ENCODE measurements at places on chromosomes 5 and 9. TPM values are rescaled to one million over a fixed set of nuclear protein-coding genes. Genes with fewer than 3 reads are reported as not detected.

NIM1K gene
- 1.1 TPM for total RNA-seq

- no peak for DNase-seq
Measured at GRCh38 chr5:81020478-81021167, 60.5 kb downstream of the RASGRF2 start.

FBP2 gene
- not detected for total RNA-seq

ENTREP1 gene
- 2.6 TPM for total RNA-seq

PLPP1 gene
- 68.8 TPM for total RNA-seq

GRCh38 chr5:154722097-154722496, 33.1 kb upstream of the LARP1 start:
- no peak for DNase-seq

NSUN2 gene
- 77.8 TPM for total RNA-seq

DNA sequence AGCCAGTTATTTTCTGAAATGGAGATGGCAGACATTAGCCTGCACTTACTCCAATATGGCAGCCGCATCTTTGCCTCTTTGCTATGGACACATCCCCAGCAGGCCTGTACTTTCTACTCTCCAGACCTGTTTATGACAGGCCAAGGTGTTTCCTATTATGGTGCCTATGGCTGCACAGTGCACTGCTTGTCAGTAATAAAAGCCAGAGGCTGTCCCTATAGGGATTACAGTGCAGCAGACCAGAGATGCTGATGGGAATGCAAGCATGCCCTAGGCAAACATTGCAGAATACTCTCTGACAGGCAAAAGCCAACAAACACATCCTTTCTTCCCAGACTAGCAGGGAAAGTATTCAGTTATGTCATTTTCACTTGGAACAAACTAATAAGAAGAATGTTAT, 442.9 kb downstream of the RAB3C start:
- no peak for DNase-seq

DNA sequence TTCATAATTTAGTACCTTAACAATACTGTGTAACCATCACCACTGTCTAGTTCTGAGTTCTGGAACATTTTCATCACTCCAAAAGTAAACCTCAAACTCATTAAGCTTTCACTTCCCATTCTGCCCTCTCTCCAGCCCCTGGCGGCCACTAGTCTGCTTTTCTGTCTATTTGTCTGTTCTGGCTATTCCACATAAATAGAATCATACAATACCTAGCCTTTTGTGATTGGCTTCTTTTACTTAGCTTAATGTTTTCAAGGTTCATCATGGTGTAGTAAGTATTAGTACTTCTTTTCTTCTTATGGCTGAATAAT, 138.7 kb downstream of the RAPGEF6 start:
- no peak for DNase-seq

GRCh38 chr5:88256872-88257271, 11.8 kb downstream of the TMEM161B start:
- no peak for DNase-seq

GRCh38 chr9:97536480-97536879, 35.0 kb downstream of the TMOD1 start:
- no peak for DNase-seq

PCDHB12 gene
- 1.1 TPM for total RNA-seq

GRCh38 chr9:126690431-126691051, 76.8 kb downstream of the LMX1B start:
- peak; percentile 80 for DNase-seq

SPINK13 gene
- not detected for total RNA-seq

DNA sequence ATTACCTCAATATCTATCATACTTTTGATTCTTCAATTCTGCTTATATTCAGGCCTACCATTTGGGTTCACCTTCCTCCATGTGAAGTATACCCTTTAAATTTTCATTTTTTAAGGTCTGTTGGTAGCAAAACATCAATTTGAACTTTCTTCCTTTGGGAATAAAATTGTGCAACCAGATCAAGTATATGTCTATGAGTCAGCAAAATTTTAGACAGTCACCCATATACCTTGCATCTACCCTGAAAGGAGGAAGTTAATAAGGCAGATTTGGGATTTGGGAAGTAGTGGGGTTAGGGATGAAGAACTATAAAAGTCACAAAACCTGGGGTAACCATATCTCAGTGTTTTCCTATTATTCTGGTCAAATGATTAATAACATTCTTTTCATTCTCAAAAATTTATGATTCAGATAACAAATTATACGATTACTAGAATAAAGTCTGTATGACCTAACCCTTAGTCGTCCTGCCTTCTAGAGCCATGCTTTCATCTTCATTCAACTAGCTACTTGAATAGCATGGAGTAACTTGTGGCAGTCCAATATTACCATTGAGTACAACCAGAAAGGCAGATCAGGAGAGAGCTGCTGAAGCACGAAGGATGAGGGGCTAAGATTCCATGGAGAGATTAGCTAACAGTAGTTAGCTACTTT, 2.8 kb upstream of the IL33 start:
- no peak for DNase-seq

DNA sequence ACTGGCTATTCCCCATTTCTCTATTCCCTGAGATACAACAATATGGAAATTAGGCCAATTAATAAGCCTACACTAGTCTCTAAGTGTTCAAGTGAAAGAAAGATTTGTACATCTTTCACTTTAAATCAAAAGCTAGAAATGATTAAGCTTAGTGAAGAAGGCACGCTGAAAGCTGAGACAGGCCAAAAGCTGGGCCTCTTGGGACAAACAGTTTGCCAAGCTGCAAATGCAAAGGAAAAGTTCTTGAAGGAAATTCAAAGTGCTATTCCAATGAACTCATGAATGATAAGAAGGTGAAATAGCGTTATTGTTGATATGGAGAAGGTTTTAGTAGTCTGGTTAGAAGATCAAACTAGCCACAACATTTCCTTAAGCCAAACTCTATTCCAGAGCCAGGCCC, 256.2 kb downstream of the ZSWIM6 start:
- no peak for DNase-seq

GRCh38 chr9:136361047-136361753, 2.3 kb downstream of the DNLZ start:
- DNase-seq: no peak

GRCh38 chr9:2116073-2116472, 100.9 kb downstream of the SMARCA2 start:
- no peak for DNase-seq

TYRP1 gene
- not detected for total RNA-seq

OTP gene
- not detected for total RNA-seq

GRCh38 chr5:72846483-72846882, 30.0 kb downstream of the TNPO1 start:
- no peak for DNase-seq

PCDHB15 gene
- 1.7 TPM for total RNA-seq

GRCh38 chr5:6496207-6496584, 47.5 kb downstream of the UBE2QL1 start:
- DNase-seq: no peak

- no peak for DNase-seq
Measured at GRCh38 chr5:177189965-177190364, 56.4 kb downstream of the NSD1 start.

CSF1R gene
- total RNA-seq: 372 TPM

WDR38 gene
- not detected for total RNA-seq

PDZD2 gene
- total RNA-seq: 0.70 TPM

DNA sequence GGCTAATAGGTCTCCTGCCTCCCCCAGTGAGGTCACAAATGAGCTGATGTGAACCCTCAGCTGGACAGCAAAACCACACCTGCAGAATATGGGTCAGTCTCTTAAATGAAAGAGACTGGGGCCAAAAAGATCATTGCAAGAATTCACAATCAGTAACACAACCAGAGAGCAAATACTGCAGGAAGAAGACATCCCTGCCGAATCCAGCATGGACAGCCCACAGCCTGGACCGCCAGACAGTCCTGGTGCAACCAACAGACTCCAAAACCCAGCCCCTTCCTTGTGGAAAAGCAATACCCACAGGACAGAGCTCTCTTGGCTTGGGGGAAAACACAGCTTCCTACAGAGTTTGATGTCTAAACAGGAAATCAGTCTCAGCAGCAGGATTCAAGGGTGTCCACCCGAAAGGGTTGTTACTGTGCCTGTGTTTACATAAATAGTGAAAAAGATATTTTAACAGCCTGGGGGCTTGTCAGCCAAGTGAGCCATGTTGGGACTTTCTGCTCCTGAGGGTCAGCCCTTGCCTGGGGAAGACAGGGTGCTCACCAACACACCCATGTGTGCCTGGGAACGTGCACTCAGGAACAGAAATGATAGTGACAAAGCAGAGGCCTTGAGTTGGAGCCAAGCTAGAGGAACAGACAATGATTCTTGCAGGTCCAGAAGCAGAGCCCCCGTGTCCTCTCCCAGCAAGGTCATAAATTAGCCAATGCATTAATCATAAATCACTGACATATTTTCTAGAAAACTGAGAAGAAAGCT, 106.2 kb downstream of the SEMA5A start:
- no peak for DNase-seq

ARHGEF39 gene
- 0.95 TPM for total RNA-seq

TRIO gene
- 139 TPM for total RNA-seq

PCDHGB4 gene
- total RNA-seq: 3.8 TPM

- no peak for DNase-seq
Measured at GRCh38 chr5:113249206-113249605, 185.6 kb downstream of the TSSK1B start.

GRCh38 chr5:143108498-143109128, 294.9 kb downstream of the NR3C1 start:
- no peak for DNase-seq

DNA sequence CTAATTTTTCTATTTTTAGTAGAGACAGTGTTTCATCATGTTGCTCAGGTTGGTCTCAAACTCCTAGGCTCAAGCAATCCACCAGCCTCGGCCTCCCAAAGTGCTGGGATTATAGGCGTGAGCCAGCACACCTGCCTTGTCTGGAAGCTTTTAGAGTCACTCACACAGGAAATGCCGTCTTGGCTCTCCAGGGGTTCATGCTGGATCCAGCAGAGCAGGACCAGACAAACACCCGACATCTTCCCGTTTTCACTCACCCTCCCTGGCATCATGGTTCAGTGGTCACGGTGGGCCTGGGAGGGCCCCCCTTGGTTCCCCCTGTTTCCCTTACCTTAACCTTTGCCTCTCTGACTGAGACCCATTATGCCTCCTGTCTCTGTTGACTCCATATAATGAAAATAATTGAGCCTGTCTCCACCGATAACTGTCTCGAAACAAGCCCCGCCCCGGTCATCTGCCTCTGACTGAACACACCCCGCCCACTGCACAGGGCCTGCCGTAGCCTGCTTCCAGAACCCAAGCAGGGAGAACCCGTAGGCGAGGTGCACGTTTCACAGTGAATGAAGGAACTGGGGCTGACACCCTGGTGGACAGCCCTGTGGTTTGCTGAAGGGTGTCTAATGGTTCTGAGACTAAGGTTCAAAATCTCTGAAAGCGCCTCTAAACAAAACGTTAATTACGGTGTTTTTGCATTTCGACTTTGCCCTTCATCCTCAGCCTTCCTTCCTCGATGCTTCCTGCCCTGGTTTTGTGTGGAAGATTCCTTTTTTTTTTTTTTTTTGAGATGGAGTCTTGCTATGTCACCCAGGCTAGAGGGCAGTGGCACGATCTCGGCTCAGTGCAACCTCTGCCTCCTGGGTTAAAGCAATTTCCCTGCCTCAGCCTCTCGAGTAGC, 39.7 kb upstream of the SPRY4 start:
- DNase-seq: peak; percentile 82

GRCh38 chr5:76690704-76691466, 25.0 kb upstream of the F2R start:
- no peak for DNase-seq

KCNV2 gene
- not detected for total RNA-seq

ADRA1B gene
- 36.7 TPM for total RNA-seq

DNA sequence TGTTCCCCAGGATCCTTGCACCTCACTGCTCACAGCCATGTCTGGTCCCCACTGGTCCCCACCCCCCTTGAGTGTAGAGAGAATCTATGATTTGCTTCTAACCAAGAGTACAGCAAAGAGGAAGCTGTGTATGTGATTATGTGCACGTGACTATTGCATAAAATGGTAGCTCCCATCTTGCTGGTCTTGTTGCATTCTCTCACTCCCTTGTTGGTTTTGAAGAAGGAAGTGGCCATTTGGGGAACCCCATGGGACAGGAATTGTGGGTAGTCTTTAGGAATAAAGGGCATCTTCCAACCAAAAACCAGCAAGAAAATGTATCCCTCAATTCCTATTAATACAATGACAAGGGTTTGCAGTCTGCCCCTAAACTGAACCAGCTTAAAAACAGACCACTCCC, 5.2 kb upstream of the FCN2 start:
- DNase-seq: no peak

GRCh38 chr9:34510497-34511468, 12.0 kb downstream of the ENHO start:
- DNase-seq: no peak

GRCh38 chr5:158406884-158407823, 548.2 kb upstream of the CLINT1 start:
- DNase-seq: no peak

DNA sequence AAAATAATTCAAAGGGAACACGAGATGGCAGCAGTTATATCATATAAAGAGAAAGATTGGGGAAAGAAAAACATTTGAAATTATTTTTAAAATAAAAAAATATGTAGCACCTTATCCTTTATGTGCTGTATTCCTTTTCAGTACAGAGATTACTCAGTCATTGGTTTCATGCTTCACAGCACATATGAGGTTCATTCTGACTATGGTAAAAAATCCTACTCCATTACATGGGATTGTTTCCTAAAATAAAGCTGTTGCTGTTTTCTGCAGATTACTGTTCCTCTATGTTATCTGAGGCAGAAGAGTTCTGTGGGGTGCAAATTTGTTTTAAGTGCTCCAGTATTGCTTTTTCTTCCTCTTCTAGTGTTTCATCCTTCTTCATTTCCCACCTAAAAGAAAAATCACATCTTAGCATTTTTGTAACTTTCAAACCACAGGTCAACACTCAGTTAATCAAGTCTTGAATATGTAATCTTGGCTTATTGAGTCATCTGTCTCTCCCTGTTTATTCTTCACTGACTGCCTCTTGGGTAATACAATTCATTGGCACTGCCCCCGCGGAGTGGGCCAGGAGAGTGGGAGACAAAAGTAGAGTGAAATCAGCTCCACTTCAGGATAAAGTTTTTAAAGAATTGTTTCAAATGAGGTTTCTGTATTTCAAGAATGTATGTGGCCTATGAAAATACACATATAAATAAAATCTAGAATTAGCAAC, 412.5 kb upstream of the POU5F2 start:
- no peak for DNase-seq

- no peak for DNase-seq
Measured at GRCh38 chr5:155982354-155982753, 344.6 kb upstream of the SGCD start.

GRCh38 chr9:81513059-81513458, 176.3 kb downstream of the TLE1 start:
- no peak for DNase-seq

DNA sequence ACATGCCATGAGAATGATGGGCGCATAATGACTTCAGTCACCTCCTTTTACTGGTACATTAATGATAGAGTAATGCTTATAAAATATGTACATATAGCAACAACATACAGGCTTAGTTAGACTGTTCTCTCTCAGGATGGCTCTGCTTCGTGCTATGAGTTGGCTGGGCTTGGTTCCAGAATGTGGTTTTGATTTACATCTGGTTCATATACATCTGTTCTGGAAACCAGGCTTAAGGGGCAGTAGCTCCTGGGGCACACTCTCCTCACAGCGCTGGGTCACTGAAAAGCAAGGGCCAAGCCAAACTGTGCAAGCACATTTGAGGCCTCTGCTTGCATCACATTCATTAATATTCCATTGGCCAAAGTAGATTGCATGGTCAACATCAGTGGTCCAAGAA, 44.9 kb downstream of the PCSK1 start:
- DNase-seq: no peak

Data from spleen (tissue), 13 donors.